ENCODE measurements at places on chromosomes 6 and 20. TPM values are rescaled to one million over a fixed set of nuclear protein-coding genes. Genes with fewer than 3 reads are reported as not detected.
A peak's percentile ranks its signal among the peaks of the same experiment; 100 is the strongest.

The VPS52 gene
- 50.9 TPM for total RNA-seq

The OVOL2 gene
- not detected for total RNA-seq

GRCh38 chr6:46281110-46281509 lies 110.3 kb upstream of the ENPP5 start:
- no peak for DNase-seq

The MACROD2 gene
- 8.7 TPM for total RNA-seq

The SALL4 gene
- total RNA-seq, result 41.0 TPM

DNA sequence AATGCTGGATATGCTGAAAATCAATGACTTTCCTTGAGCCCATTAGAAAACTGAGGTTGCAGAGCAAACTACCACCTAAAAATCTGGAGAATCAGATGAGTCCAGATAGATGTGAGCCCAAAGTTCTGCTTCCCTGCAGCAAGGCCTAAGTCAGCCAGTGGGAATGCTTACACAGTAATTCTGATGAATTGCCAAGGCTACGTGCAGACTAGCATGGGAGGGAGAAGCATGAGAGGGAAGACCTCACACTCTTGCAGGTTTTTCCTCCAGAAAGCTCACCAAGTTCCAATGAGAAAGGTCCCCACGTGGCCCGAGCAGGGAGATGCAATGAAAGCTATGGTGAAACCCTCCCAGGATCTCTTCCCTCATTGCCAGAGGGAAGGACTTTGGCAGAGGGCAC lies 104.8 kb upstream of the SIRPA start:
- no peak for DNase-seq

The PTCHD4 gene
- total RNA-seq, result 3.6 TPM

The SLC22A2 gene
- not detected for total RNA-seq

- no peak for DNase-seq
These were observed 158.5 kb upstream of the PMEPA1 start for GRCh38 chr20:57868310-57868709.

The HNF4A gene
- not detected for total RNA-seq

DNA sequence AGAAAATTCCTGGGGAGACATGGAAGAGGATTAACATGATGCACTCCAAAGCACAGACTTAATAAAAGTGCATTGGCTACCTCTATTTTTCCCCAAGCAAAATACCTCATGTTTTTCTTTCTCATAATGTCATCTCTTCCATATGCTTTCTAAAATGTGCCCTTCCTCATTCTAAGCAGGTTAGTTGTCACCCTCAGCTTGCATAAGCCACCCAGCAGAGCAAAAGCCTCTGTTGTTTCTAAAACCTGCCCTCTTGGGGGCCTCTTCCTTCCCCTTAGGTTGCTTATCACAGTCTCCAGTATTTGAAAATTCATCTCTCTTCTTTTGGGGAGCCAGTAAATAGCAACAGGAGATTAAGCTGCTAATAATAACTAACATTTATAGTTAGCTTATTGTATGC lies 183.6 kb upstream of the FLRT3 start:
- DNase-seq, result no peak

The MYL9 gene
- total RNA-seq, result 2.0 TPM

The DDX39B gene
- total RNA-seq, result 526 TPM

DNA sequence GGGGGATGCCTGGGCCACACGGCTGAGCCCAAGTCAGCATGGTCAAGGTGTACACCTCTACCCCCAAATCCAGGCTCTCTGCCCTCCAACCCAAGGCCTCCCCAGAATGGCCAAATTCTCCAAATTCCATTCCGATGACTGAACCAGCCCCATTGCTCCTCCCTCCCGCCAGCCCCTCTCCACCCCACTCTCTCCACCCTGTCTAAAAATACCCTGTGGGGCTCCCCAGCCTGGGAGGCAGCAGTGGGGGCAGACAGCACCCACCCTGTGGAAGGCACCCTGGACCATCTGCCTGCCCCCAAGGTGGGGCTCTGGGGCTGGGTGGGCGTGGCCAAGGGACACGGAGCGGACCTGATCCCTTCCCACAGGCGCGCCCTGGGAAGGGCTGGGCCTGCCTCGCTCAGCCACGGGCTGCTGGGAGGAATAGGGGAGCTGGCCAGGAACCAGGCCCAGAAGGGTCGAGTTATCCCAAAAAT lies 11.4 kb downstream of the TEAD3 start:
- DNase-seq, result peak; percentile 45

- DNase-seq, result no peak
These were observed 405.2 kb downstream of the RFPL4B start for GRCh38 chr6:112752305-112752704.

GRCh38 chr6:150231525-150231850 lies 88.6 kb downstream of the PPP1R14C start:
- no peak for DNase-seq

GRCh38 chr6:69044534-69044933 lies 409.5 kb downstream of the ADGRB3 start:
- no peak for DNase-seq

The SAMD10 gene
- total RNA-seq, result 3.1 TPM
